NCI-H1417 (cell line): ENCODE measurements at places on chromosomes 13 and 19.

DNA sequence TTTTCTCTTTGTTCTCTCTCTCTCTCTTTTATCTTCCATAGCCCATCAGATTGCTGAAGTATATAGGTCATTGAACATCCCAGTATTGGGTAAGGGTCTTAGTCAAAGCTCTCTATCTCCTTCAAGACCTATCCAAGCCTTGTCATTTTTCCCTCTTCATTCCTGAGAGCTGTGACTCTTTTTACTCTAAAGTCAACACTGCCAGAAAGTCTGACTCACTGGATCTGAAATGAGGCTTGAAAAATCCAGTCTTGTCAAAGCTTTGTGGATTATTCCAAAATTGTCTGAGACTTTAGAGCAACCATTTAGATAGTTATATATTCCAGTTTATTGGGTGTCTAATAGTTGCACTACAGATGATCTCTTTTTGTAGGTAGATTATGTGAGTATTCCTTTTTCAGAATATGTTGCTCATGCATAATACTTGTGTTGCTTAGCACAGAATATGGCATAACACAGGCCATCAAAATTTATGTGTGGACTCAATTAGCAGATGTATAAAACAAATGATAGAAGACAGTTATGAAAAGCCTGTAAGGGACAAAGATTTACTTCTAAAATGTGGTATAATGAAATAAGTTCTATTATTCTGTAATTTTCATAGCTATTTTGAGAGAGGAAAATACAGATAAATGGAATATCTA lies 389.3 kb upstream of the PCDH9 start:
- DNase-seq = no peak

DNA sequence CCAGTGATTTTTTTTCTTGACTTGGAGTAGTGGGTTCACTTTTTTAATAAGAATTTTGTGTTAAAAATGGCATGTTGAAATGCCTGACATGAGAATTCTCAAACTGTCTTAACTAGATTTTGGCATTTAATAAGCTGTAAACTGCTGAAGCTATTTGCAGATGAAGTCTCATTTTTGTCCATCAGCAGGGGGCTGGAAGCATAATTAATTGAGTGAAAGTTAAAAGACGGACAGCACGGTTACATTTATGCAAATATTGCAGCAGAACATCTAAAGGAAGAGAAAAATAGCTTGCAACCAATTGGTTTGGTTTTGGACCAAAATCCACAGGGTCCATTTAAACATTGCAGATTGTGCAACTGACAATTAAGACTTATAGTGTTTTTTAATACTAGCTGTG lies 837.3 kb upstream of the KLHL1 start:
- DNase-seq = no peak

DNA sequence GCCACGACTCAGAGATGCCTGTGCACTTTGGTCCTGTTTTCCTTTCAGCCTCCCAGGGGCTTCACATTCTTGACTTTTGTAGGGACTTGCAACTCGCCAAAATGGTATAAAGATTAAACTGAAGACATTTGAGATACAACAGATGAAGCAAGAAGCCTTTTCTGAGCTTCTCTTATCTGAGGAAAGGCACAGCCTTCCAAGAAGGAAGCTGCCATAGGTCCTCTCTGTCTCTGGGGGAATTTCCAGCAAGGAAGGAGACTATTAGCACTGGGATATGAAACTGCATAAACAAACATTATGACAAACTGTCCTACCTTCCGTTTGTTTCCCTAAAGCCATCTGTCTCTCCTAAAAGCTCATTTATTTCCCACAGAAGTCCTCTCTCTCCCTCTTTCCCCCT lies 39.3 kb downstream of the TGDS start:
- no peak for DNase-seq

DNA sequence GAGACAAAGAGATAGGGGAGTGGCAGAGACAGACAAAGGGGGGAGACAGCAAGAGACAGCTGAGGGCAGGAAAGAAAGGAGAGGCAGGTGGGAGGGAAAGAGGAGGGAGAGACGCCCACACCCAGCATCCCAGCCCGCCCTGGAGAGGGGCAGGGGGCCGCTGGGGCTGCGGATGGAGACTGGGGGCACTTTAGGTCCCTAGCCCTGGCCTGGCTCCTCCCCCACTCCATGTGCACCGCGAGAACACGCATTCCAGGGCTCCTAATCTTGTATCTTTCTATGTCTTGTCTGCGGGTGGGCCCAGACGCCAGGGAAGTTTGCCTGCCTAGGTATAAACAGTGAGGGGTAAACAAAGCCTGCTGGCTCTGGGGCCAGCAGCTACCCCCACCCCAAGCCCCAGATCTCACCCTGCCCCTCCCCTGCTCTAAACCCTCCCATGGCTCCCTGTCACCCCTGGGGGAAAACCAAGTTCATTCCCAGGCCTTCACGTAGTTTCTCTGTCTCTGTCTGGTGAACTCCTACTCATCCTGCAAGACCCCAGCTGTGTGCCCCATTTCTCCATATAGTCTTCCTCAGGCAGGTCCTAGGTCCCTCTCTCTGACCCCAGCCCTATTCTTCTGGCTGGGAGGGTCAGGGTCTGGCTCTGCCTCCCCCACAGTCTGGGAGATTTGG lies 5.7 kb downstream of the TLE5 start:
- DNase-seq = no peak
